ENCODE measurements at places on chromosomes 1 and 21.

DNA sequence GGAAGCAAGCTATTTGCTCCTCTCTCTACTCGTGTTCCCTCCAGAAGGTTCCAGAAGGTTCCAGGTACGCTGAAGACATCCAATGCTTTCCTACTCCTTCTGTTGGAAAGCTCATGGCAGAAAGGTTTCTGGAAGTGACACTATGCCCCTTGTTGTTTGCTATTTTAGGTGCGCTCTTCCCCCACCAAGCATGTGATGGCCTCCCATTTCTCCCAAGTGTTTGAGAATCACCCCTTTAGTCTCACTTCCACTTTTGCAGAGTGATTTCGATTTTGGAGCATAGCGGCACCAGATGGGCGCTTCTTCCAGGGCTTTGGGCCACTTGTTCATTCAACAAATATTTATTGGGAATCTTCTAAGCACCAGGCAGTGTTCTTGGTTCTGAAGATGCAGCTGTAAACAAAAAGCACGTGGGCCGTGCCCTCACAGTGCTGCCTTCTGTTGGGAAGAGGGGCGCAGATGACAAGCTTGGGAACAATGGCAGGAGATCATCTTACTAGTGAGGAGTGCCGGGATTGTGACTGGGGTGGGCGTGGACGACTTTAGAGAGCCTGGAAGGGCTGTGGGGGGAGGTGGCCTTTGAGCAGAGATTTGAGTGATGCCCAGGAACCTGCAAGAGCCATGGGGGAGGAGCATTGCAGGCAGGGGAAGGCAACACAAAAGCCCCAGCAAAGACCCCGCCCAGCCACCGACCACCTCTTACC is 43.0 kb upstream of the TARDBP start:
- DNase-seq, result no peak

GRCh38 chr1:157519451-157519850 is 32.9 kb downstream of the FCRL5 start:
- no peak for DNase-seq

- DNase-seq, result no peak
Measured at GRCh38 chr1:223844787-223845036, 1.0 kb downstream of the TP53BP2 start.

DNA sequence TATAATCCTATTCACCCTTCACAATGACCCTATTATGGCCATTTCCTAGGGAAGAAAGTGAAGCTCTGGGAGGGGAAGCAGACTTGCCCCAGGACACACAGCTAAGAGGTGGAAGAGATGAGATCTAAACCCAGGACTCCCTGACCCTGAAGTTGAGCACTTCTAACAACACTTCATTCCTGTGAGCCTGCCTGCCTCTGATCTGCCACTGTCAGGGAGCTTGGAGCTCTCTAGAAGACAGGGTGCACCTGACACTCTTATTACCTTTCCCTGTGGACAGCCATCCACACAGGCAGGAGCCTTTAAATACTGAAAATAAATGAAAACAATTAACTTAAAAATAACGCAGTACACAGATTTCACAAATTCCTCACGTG is 599 bp downstream of the MKNK1 start:
- no peak for DNase-seq

GRCh38 chr1:39081271-39082009 is 55.3 kb downstream of the NDUFS5 start:
- DNase-seq, result no peak

- peak; percentile 66 for DNase-seq
Measured at GRCh38 chr1:241622669-241623068, 17.5 kb downstream of the CHML start.

DNA sequence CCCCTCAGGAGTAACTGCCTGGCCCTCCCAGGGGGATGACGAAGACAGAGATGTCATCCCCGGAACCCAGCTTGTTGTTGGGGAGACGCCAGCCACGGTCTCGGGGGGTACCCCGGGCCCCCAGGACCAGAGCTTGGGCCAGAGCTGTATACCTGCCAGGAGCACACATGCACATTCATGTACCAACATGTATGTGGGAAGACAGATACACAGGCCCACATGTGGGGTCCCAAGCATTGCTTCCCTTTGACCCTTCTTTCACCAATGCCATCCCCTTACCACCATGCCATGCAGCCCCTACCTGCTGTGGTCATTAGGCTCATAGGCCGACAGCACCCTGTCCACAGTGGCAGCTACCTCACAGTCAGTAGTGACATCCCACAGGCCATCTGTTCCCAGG is 3.2 kb upstream of the RHOC start:
- DNase-seq, result no peak

DNA sequence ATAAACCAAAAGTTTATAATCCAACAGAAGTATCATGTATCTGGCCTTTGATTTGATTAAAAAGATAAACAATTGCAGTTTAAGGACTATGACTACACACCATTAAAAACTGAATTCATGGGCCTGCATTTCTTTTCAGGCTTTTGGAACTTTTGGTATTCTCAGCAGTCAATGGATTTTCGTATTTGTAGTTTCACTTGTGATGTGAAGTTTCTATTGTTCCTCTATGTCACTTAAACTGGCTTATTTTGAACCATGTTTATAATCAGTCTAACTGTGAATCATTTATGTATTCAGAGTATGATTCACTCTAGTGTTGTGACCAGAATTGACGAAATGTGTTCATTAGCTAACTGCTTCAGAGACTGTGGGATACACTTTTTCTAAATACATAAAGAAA is 132.9 kb downstream of the COQ8A start:
- no peak for DNase-seq

DNA sequence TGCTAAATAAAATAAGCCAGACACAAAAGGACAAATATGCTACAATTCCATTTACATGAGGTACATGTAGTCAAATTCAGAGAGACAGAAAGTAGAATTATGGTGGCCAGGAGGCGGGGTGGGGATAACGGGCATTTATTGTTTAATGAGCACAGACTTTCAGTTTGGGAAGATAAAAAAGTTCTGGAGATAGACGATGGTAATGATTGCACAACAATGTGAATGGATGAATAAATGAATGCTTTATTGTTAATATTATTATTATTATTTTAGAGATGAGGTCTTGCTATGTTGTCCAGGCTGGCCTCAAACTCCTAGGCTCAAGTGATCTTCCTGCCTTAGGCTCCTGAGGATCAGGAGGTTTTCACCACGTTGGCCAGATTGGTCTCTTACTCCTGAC is 122.0 kb downstream of the LHX4 start:
- no peak for DNase-seq

GRCh38 chr1:1205769-1206375 is 520 bp downstream of the TNFRSF18 start:
- no peak for DNase-seq

DNA sequence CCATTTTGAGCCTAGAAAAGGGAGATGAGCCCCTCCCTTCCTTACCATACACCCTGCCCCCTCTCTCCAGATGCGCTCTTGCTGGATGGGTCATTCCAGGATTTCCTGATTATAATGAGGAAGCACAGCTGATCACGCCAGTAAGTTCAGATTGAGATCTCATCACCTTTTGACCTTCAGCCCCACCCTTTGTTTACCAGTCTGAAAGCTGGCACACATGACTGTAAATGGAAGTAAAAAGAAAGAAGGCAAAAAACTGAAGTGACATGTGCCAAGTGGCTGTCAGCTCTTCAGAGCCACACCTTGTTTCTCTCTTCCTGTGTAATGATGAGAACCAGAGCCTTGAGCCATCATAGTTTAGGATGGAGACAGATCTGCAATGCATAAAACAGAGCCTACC is 27.9 kb downstream of the S1PR1 start:
- DNase-seq, result no peak

DNA sequence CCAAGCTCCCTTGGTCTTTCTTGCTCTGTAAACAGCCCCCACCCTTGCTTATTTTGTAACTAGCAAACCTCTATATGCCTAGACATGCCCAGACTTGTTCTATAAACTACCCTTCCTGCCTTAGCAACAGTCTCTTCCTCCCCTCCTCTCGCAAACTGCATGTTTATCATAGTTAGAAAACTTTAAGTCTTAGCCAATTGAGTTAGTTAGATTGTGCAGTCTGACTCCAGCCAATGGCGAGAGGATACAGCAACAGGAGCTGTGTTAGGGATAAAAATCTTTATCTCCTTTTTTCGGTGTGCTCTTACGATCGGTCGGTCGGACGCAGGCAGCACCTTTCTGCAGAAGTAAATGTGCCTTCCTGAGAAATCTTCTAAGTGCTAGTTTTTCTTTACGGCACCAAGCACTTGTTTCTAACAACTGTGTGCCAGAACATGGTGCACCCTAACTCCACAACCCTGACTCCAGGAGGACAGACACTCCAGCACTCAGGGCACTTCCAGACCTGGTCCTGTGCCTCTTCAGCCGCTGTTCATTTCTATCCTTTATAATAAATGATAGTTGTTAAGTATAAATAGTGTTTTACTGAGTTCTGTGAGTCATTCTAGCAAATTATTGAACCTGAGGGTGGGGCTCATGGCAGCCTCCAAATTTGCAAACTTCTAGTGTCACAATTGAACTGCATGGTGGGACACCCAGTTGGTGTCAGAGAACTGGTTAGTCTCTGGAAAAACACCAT is 25.7 kb upstream of the GNG4 start:
- DNase-seq, result no peak

GRCh38 chr21:25307489-25307888 is 299.8 kb downstream of the MRPL39 start:
- DNase-seq, result no peak

DNA sequence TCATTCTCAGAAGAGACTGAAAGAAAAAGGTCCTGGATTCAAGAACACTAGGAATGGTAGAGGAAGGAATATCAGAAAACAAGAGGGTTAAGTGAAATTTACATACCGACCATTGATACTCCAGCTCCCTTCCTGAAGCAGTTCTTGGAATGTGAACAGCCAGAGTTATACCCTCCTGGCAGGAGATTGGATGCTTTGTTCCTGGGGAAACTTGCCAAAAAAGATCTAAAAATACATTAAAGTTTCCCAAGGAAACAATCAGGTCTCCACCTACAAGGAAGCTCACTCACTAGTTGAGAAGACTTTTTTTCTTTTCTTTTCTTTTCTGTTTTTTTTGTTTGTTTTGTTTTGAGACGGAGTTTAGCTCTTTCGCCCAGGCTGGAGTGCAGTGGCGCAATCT is 91.1 kb downstream of the HLX start:
- DNase-seq, result no peak

Data from left lobe of liver (tissue), 2 donors.